ENCODE measurements at places on chromosomes 3 and 15. TPM values are rescaled to one million over a fixed set of nuclear protein-coding genes. Genes with fewer than 3 reads are reported as not detected.

Gene TIGIT
- 6.3 TPM for total RNA-seq

Gene SERPINI2
- not detected for total RNA-seq

Gene ELL3
- 1.3 TPM for total RNA-seq

Gene FBXO40
- total RNA-seq = not detected

Gene TMEM212
- total RNA-seq = not detected

Gene CHRM5
- not detected for total RNA-seq

Gene C2CD4A
- not detected for total RNA-seq

- H3K27ac ChIP-seq = no peak overlapping the region
- H3K4me3 ChIP-seq = no peak overlapping the region
- H3K4me1 ChIP-seq = peaks cover 37% of the 10 kb centered on the region
- no peak for DNase-seq
- H3K36me3 ChIP-seq = no peaks in the 10 kb centered on the region
These were observed 72.3 kb downstream of the CD200R1L start for GRCh38 chr3:112774293-112774926.

GRCh38 chr15:39094116-39094515, 486.8 kb upstream of the THBS1 start:
- no peak for DNase-seq
- peaks cover 18% of the 10 kb centered on the region for H3K27me3 ChIP-seq
- no peaks in the 10 kb centered on the region for H3K4me1 ChIP-seq
- no peaks in the 10 kb centered on the region for H3K36me3 ChIP-seq
- no peak overlapping the region for H3K27ac ChIP-seq

GRCh38 chr3:149512073-149512782, 37.7 kb downstream of the TM4SF4 start:
- no peak overlapping the region for H3K4me3 ChIP-seq
- H3K4me1 ChIP-seq = peaks cover 12% of the 10 kb centered on the region
- no peaks in the 10 kb centered on the region for H3K36me3 ChIP-seq
- DNase-seq = no peak
- peaks cover 24% of the 10 kb centered on the region for H3K27me3 ChIP-seq

GRCh38 chr3:72461787-72462186, 386.5 kb downstream of the SHQ1 start:
- DNase-seq = no peak
- H3K27ac ChIP-seq = no peak overlapping the region
- peaks cover 14% of the 10 kb centered on the region for H3K4me1 ChIP-seq
- no peaks in the 10 kb centered on the region for H3K27me3 ChIP-seq
- H3K4me3 ChIP-seq = no peak overlapping the region
- no peaks in the 10 kb centered on the region for H3K36me3 ChIP-seq

DNA sequence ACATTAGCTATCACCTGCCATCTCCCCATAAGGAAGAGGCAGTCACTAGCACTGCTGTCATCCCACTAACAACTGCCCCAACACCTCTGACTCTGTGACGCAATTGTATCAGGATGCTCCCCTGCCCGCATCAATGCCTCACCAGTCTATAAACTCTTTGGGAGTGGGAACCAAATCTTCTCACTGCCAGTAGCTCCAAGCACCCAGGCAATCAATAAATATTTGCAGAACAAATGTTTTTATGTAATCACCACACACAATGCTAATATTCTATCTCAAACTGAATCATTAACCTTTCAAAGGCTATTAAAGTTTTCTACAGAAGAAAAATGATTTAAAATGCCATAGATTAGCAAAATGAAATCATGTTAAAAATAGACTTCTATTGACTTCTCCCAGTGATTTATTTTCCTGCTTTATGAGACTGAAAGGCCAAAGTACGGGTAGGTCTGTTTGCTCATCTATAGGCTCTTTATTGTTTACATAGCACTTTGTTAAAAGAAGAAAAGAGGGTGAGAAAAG, 131.3 kb downstream of the PLD1 start:
- no peak for DNase-seq
- no peaks in the 10 kb centered on the region for H3K4me1 ChIP-seq
- H3K27ac ChIP-seq = no peak overlapping the region
- H3K36me3 ChIP-seq = no peaks in the 10 kb centered on the region
- H3K27me3 ChIP-seq = peaks cover 28% of the 10 kb centered on the region

All from activated T-helper 2 cell treated with anti-CD3 and anti-CD28 coated beads, Interferon-gamma antibody, Interleukin-2, Interleukin-4, amounts not matched to agents 10 μg/mL and 5 μg/mL and 100 μg/mL, durations not matched to agents 14 hours and 24 hours and 36 hours (primary cell).